ENCODE measurements at places on chromosomes 5 and 9. TPM values are rescaled to one million over a fixed set of nuclear protein-coding genes. Genes with fewer than 3 reads are reported as not detected.

DNA sequence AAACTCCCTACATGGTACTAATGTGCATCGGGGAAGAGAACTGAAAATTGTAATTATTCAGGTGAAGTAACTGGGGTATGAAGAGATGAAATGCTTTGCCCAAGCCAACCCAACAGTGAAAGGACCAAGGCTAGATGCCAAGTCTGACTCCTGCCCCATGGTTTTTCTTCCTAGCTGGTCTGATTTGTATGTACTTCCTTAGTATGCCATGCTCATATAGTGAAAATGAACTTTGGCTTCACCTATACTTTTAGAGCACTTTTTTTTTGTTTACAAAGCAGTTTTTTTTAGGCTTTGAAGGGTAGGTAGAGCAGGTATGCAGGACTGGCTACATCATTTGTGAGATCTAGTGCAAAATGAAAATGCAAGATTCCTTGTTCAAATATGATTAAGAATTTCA lies 359.4 kb upstream of the RIOK2 start:
- DNase-seq = no peak
- H3K27ac ChIP-seq = no peak overlapping the region
- no peaks in the 10 kb centered on the region for H3K4me1 ChIP-seq
- H3K4me3 ChIP-seq = no peak overlapping the region

GRCh38 chr5:113162208-113162607 lies 185.6 kb downstream of the DCP2 start:
- no peak for DNase-seq
- no peak overlapping the region for H3K4me3 ChIP-seq
- no peak overlapping the region for H3K27ac ChIP-seq
- H3K36me3 ChIP-seq = no peaks in the 10 kb centered on the region

DNA sequence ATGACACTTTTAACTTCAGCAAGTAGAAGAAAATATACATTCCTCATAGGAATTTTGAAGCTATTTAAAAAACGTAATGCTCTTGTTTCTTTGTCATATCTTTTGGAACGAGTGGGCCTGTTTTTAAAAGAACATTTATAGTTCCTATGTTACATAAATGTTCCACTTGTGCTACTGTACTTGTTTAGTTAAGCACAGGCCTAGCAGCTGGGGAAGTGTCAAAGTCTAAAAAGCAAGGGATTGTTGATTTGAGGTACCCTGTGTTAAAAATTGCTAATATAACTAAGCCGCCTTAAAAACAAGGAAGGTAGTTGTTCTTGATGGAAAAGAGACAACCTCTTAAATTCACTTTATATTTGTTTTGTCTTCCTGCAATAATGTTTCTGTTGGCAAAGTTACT lies 27.2 kb upstream of the ELL2 start:
- H3K4me3 ChIP-seq = no peak overlapping the region
- no peak for DNase-seq
- no peaks in the 10 kb centered on the region for H3K27me3 ChIP-seq
- no peak overlapping the region for H3K27ac ChIP-seq
- H3K4me1 ChIP-seq = peaks cover 2% of the 10 kb centered on the region

DNA sequence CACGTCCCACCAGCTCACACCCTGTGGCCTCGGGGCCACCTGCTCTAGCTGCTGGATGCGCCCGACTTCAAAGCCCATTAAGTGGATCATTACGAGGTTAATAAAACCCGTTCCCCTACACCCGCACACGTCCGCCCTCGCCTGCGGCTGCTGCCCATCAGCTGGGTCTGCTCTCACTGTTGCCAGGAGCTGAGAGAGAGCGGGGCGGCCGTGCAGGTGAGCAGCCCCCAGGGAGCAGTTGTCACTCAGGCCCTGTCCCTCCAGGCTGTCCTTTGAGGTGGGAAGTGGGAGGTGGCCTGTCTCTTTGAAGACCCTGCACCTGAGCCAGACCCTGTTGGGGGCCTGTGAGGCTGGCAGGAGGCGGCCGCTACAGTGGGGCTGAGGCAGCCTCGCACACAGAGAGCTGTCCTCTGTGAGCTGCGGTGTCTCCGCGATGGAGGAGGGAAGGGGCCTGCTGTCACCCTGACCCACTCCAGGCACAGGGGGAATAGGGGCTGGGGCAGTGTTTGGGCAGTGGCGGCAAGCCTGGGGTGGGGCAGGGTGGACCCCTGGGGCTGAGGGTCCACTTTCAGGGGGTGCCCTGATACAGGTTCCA lies 12.8 kb upstream of the UNC5A start:
- no peaks in the 10 kb centered on the region for H3K4me1 ChIP-seq
- no peak for DNase-seq
- no peaks in the 10 kb centered on the region for H3K27me3 ChIP-seq
- no peak overlapping the region for H3K4me3 ChIP-seq

DNA sequence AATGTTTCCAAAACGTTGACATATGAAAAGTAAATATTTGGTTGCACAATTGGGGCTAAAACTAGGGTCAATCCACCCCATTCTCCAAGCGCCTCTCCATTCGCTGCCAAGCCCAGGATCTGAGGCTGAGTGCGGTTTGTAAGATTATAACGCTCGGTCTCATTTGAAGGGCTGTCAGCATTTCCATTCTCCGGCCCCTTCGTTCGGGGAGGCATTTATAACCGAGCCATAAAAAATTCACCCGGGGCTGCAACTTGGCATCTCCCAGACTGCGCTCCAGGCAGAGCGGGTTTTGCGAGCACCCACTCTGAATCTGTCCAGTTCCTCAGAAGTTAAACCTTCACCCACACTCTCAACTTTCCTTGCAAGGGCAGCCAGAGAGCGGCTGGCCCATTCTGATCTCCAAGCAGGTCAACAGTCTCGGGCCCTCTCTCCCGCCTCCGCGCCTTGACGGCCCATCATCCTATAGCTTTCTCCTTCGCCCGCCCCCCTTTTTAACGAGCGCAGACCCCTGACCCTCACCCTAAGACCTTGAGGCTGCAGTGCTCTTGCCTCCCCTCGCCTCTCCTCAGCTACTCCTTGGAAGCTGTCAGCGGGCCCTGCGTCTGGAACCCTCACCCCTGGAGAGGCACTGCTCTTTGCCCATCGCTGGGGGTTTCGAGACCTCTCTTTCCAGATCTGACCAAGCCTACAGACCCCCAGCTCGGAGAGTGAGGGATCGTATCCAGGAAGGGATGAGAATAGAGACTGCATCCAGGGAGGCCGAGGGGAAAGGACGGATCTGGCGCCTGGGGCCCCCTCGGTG lies 1.1 kb downstream of the SLIT3 start:
- no peaks in the 10 kb centered on the region for H3K36me3 ChIP-seq
- peak overlapping the region; percentile 79 for H3K4me3 ChIP-seq
- DNase-seq = peak; percentile 46
- H3K27ac ChIP-seq = peak overlapping the region; percentile 7
- H3K27me3 ChIP-seq = no peaks in the 10 kb centered on the region
- H3K4me1 ChIP-seq = peaks cover 6% of the 10 kb centered on the region

DNA sequence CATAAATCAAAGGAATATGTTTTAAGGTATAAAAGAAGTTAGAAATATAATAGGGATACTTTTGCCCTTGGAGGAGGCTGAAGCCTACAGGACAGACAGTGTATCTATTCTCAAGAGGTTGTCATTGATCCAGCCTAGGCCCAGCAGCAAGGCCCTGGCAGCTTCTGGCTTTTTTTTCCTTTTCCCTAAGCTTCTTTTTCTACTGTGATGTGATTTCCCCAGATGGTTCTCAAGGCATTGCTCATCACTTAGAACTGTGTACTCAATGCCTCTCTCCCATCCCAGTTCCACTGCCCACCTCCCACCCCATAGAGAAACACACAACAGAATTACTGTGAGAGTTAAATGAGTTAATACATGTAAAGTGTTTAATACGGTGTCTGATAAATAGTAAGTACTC lies 88.6 kb downstream of the SLC44A1 start:
- no peaks in the 10 kb centered on the region for H3K27me3 ChIP-seq
- H3K36me3 ChIP-seq = peaks cover 4% of the 10 kb centered on the region
- DNase-seq = no peak

SPATA31A3 gene
- total RNA-seq = not detected

FBN2 gene
- total RNA-seq = 0.84 TPM
